T-helper 2 cell treated with Interferon-gamma antibody and Interleukin-4, amounts not matched to agents 5 μg/mL and 100 μg/mL, for 36 hours (primary cell): ENCODE measurements at places on chromosomes 13 and 19.

- no peaks in the 10 kb centered on the region for H3K27me3 ChIP-seq
- H3K27ac ChIP-seq: peak overlapping the region; percentile 97
- peak overlapping the region; percentile 86 for H3K4me3 ChIP-seq
- DNase-seq: peak; percentile 75
- H3K4me1 ChIP-seq: peaks cover 32% of the 10 kb centered on the region
Observed at GRCh38 chr19:511101-511851, 4.0 kb downstream of the TPGS1 start.

DNA sequence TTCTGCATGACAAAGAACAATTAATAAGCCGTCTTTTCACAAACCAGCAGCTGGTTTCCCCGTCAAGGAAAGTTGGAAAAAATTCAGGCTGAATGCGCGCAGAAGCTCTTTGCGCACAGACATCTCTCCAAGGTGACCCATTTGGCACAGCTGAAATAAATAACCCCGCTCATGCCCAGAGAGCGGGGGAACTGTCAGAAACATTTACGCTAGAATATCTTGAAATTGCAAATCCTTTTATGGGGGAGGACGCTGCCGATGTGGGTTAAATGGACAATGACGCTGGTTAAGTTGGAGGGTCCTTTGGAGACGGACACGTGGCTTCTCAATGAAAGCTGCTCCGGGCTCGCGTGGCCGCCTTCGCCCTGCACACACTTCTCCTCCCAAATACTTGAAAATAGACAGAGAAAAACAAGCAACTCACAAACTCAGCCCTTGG is 30.6 kb downstream of the GSX1 start:
- H3K27ac ChIP-seq: no peak overlapping the region
- H3K36me3 ChIP-seq: no peaks in the 10 kb centered on the region
- H3K27me3 ChIP-seq: peaks cover 75% of the 10 kb centered on the region
- peaks cover 3% of the 10 kb centered on the region for H3K4me1 ChIP-seq
- DNase-seq: no peak

- H3K4me1 ChIP-seq: no peaks in the 10 kb centered on the region
- no peaks in the 10 kb centered on the region for H3K36me3 ChIP-seq
- no peak overlapping the region for H3K4me3 ChIP-seq
- no peaks in the 10 kb centered on the region for H3K27me3 ChIP-seq
Observed at GRCh38 chr19:51002089-51002532, 707 bp upstream of the KLK8 start.

- DNase-seq: no peak
- peaks cover 1% of the 10 kb centered on the region for H3K27me3 ChIP-seq
- no peak overlapping the region for H3K27ac ChIP-seq
- peaks cover 44% of the 10 kb centered on the region for H3K36me3 ChIP-seq
- H3K4me1 ChIP-seq: peaks cover 7% of the 10 kb centered on the region
Observed at GRCh38 chr19:11769995-11770394, 3.2 kb downstream of the ZNF441 start.

DNA sequence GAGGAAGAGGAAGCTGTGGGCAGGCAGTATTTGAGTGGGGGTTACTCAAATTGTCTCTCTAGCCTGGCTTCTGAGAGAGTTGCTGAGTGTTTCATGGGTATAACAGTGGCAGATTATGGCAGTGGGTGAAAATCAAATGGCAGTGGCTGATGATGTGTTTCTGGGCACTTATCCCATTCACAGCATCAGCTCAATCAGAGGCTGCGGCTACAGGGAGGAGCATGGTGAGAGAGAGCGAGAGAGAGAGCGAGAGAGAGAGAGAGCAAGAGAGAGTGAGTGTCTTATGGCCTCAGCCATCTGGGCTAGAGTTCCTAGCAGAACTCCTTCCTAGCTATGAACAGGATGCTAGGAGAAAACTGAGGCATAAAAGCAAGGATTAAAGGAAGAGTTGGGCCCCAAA is 178.9 kb downstream of the OLFM4 start:
- no peaks in the 10 kb centered on the region for H3K4me1 ChIP-seq
- DNase-seq: no peak
- no peaks in the 10 kb centered on the region for H3K36me3 ChIP-seq
- H3K4me3 ChIP-seq: no peak overlapping the region
- H3K27ac ChIP-seq: no peak overlapping the region
- peaks cover 5% of the 10 kb centered on the region for H3K27me3 ChIP-seq

DNA sequence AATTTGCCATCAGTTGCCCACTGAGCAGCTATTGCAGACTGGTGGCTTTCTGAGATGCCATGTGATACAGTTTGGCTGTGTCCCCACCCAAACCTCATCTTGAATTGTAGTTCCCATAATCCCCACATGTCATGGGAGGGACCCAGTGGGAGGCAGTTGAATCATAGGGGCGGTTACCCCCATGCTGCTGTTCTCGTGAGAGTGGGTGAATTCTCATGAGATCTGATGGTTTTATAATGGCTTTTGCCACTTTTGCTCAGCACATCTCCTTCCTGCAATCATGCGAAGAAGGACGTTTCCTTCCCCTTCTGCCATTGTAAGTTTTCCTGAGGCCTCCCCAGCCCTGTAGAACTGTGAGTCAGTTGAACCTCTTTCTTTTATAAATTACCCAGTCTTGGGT is 34.8 kb upstream of the ANKRD10 start:
- DNase-seq: no peak
- H3K36me3 ChIP-seq: no peaks in the 10 kb centered on the region
- H3K27ac ChIP-seq: no peak overlapping the region

DNA sequence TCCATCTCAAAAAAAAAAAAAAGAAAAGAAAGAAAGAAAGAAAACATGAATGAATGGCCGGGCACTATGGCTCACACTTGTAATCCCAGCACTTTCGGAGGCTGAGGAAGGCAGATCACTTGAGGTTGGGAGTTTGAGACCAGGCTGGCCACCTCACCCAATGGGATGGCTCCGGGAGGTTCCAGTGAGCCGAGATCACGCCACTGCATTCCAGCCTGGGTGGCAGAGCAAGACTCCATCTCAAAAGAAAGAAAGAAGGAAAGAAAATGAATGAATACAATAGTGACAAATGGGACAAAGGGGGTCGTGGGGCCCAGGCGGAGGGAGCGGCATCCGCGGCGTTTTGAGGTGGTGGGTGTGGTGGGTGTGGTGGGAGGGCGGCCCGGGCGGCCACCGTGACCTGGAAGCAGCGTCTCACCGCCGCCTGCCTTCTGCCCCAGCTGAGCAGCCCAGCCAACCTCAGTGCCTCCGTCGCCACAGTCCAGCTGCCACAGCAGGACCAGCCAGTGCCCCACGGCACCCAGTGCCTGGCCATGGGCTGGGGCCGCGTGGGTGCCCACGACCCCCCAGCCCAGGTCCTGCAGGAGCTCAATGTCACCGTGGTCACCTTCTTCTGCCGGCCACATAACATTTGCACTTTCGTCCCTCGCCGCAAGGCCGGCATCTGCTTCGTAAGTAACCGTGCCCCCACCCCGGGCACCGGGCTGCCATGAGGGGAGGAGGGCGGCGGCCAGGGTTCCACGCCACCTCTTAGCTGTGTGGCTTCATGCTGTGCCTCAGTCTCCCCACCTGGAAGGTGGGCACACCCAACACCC is 5.1 kb downstream of the PRTN3 start:
- no peaks in the 10 kb centered on the region for H3K36me3 ChIP-seq
- H3K27me3 ChIP-seq: peaks cover 16% of the 10 kb centered on the region
- no peak for DNase-seq
- H3K4me3 ChIP-seq: no peak overlapping the region

DNA sequence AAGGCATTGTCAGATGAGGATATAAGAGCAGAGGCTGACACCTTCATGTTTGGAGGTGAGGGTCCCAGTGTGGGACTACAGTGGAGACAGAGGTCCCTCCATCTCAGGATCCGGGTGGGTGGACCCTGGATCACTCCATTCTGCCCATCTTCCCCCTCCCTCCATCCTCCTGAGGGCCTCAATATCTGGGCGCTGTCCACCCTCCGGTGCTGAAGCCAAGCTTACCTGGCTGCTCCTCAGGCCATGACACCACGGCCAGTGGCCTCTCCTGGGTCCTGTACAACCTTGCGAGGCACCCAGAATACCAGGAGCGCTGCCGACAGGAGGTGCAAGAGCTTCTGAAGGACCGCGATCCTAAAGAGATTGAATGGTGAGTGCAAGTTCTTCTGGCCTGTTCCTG is 11.9 kb downstream of the CYP4F12 start:
- no peaks in the 10 kb centered on the region for H3K4me1 ChIP-seq
- no peak overlapping the region for H3K27ac ChIP-seq
- no peaks in the 10 kb centered on the region for H3K36me3 ChIP-seq
- DNase-seq: no peak

DNA sequence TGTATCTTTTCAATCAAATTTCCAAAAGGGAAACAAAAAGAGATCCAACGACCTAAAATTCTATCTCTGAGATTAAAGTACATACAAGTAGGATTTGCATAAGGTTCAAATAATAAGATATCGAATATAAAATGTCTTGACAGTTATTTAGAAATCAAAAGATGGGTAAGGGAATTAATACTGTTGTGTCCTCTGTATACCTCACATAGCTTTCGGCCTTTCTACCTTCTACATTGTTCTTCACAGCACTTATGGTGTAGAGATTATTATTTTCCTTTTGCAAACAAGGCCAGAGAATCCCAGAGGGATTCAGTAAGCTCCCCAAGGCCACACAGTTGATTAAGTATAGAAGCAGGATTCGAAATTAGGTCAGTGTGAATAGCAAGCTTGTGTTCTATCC is 403.6 kb downstream of the SPRY2 start:
- H3K4me1 ChIP-seq: no peaks in the 10 kb centered on the region
- no peaks in the 10 kb centered on the region for H3K36me3 ChIP-seq
- H3K27me3 ChIP-seq: no peaks in the 10 kb centered on the region
- H3K4me3 ChIP-seq: no peak overlapping the region
- no peak overlapping the region for H3K27ac ChIP-seq
- no peak for DNase-seq

DNA sequence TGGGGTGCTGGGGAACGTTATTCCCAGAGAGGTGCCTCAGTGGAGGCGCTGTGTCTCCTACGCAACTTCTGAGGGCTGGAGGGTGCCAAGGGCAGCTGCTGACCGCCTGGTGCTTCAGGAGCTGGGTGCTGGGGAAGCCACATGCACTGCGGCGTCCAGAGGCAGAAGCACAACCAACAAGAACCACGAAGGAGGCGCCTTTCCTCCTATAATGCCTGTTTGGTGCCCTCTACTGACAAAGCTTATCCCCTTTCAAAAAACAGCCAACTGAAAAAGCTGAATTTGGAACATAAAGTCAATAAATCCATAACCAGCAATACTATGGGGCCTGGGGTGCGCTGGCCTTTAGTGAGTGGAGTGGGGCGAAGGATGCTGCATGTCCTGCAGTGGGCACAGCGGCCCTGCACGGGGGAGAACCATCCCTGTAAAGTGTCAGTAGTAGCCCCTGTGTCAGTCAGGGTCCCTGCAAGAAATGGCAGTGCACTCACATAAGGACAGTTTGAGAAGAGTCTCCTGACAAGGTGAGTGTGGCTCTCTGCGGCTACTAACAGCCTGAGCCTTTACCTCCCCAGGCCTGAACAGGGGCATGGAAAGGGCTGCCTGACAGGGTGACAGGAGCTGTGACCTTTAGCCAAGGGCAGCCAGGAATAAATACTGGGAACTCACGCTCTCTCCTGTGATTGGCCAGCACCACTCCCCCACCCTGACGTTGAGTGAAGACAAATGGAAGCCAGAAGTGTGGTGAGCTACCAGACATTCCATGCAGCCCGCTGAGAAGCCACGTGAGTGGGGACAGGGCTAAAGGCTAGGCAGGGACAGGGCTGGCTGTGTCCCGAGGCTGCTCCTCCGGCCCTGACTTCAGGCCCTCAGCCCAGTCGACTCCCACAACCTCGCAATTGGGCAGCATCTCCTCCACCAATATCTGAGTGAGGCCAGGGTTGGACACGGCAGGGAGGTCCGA is 4.5 kb upstream of the B3GNT8 start:
- peak overlapping the region; percentile 49 for H3K27ac ChIP-seq
- H3K27me3 ChIP-seq: no peaks in the 10 kb centered on the region
- H3K4me1 ChIP-seq: peaks cover 21% of the 10 kb centered on the region
- H3K4me3 ChIP-seq: no peak overlapping the region
- DNase-seq: no peak
- peaks cover 17% of the 10 kb centered on the region for H3K36me3 ChIP-seq

GRCh38 chr19:38433268-38433733 is at the start of gene RYR1:
Gene RYR1, plus strand, starts transcription at chr19:38433691. Its CDS starts 139 bp downstream, at chr19:38433830.
- H3K27me3 ChIP-seq: peaks cover 2% of the 10 kb centered on the region
- peak within 1 kb of the TSS; percentile 63 for H3K27ac ChIP-seq
- H3K4me1 ChIP-seq: peaks cover 23% of the 10 kb centered on the region

- peak overlapping the region; percentile 95 for H3K27ac ChIP-seq
- peaks cover 26% of the 10 kb centered on the region for H3K4me1 ChIP-seq
- H3K27me3 ChIP-seq: peaks cover 9% of the 10 kb centered on the region
- peak overlapping the region; percentile 95 for H3K4me3 ChIP-seq
Observed at GRCh38 chr13:48094404-48094780, 512 bp downstream of the MED4 start.

GRCh38 chr19:39995794-39996193 is 1.1 kb upstream of the ZNF546 start:
- peaks cover 26% of the 10 kb centered on the region for H3K4me1 ChIP-seq
- peak overlapping the region; percentile 93 for H3K4me3 ChIP-seq
- H3K36me3 ChIP-seq: peaks cover 38% of the 10 kb centered on the region

DNA sequence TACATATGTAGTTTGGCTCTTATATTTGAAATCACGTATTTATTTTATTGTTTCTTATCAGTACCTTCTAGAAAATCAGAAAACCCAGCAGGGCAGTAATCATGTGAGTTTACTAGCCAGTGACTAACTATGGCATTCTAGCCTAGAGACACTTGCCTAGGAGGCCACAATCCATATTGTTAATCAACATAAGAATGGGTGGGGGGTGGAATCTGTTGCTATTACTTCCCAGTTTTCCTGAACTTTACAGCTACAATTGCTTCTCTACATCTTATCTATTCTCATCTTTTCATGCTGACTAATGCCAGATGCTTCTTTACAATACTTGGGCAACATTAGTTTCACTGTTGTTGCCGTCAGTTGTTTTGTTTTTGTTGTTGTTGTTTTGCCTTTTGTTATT is 18.7 kb upstream of the ATXN8OS start:
- H3K36me3 ChIP-seq: no peaks in the 10 kb centered on the region
- no peaks in the 10 kb centered on the region for H3K4me1 ChIP-seq
- no peak overlapping the region for H3K4me3 ChIP-seq

DNA sequence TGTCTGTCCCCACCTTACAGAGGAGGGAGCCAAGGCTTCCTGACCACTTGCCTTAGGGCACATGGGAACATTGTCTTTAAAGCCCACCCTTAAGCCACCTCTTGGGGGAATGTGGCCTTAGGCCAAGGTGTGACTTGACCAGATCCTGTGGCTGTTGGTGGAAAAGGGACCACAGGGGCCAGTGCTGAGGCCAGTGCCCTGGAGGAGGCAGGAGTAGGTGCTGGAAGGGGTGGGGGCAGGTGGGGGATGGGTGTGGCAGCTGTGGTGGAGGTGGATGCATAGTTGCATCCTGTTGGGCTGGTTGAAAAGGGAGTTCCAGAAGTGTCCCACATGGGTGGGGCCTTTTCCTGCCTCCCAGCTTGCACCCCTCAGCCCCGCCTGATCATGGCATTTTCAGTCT is 44.8 kb downstream of the DNM2 start:
- H3K4me3 ChIP-seq: peak overlapping the region; percentile 79
- DNase-seq: no peak
- H3K27me3 ChIP-seq: no peaks in the 10 kb centered on the region
- peaks cover 59% of the 10 kb centered on the region for H3K4me1 ChIP-seq
